ENCODE measurements at places on chromosomes 3 and 15.

DNA sequence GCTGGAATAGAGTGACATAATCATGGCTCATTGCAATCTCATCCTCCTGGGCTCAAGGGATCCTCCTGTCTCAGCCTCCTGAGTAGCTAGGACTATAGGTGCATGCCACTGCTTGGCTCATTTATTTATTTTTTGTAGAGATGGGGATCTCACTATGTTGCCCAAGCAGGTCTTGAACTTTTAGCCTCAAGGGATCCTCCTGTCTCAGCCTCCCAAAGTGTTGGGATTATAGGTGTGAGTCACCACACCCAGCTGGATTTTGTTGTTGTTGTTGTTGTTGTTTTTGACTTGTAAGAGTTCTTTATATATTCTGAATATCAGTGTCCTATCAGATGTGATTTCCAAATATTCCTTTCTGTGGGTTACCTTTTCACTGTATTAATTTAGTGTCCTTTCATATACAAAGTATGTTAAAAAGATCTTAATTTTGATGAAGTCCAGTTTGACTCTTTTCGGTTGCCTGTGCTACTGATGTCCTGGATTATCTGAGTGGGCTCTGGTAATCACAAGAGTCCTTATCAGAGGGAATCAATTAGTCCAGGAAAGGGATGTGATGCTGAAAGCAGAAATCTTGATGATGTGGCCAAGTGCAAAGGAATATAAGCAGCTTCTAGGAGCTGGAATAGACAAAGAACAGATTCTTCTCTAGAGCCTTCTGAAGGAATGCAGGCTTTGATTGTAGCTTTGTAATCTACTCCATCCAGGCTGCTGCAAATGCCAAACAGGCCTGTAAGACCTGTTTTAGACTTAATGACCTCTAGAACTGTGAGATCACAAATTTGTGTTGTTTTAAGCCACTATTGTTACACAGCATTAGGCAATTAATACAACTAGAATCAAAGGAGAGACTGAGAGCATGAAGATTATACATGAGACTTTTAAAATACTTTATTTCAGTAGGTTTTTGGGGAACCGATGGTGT, 30.2 kb downstream of the NCK1 start:
- DNase-seq: no peak

DNA sequence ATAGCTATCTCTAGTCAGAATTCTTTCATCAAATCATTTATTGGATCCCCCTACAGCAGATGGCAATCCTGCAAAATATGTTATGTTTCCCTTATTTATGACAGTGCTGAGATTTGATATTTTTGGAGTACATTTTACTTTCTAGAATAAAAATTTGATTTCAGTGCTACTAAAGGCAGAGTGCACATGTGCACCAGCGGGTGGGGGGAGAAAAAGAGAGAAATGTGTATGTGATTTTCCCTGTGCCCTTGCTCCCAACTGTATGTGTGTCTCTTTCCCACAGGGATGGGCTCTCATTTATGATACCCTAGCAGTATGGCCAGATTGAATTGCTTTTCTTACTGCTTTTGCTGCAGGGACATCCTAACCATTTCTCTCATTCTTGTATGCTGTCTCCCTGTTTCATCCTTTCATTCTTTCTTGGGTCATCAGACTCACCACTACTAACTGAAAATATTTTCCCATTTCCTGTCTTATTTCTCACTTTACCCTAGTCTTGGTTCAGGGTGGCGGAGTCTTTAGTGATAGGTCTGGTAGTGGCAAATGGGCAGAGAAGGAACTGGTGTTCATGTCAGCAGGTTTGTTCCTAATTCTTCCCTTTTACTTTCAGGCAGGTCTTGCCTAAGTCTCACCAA, 140.7 kb downstream of the TCF12 start:
- no peak for DNase-seq

- DNase-seq: no peak
These were observed 132.3 kb downstream of the SUCLG2 start for GRCh38 chr3:67522081-67522480.

DNA sequence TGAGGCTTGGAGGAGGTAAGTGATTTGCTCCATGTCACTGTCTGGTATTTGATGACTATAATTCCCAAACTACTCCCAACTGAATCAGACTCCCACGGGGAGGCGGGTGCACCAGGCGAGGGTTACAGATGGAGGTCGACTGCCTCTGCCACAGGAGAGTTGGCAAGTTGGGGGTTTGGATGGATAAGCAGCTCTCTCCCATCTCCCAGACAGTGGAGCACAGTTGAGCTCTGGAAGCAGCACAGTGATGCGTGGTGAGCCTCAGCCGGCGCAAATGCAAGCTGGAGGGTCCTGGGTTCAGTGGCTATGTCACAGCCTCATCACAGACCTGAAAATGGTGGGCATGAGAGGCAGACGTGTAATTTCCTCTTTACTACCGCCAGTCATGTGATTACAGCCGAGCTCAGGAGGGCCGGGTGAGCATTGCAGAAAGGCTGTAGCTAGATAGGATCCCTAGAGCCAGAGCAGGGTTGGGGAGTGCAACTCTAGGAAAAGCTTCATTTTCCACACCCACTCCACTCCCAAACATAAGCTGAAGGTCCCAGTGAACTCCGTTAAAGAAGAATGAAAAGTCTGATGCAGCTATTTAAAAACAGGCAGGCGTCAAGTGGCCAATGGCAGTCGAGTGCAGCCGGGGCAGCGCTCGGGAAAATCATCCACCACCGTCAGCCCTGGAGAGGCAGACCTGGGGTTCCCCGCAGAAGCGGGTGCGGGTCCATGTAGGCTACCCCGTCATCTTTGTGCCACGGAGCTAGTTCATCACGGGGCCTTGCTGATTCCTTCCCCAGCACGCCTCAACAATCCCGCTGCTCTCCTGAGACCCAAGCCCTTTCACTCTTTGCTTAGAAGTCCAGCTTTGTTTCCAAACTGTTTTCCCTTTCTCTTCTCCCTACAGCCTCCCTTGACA, 33.3 kb upstream of the VPS8 start:
- no peak for DNase-seq

GRCh38 chr3:141178551-141178950, 53.1 kb upstream of the PXYLP1 start:
- DNase-seq: no peak

GRCh38 chr3:30204126-30204525, 402.3 kb upstream of the TGFBR2 start:
- no peak for DNase-seq

DNA sequence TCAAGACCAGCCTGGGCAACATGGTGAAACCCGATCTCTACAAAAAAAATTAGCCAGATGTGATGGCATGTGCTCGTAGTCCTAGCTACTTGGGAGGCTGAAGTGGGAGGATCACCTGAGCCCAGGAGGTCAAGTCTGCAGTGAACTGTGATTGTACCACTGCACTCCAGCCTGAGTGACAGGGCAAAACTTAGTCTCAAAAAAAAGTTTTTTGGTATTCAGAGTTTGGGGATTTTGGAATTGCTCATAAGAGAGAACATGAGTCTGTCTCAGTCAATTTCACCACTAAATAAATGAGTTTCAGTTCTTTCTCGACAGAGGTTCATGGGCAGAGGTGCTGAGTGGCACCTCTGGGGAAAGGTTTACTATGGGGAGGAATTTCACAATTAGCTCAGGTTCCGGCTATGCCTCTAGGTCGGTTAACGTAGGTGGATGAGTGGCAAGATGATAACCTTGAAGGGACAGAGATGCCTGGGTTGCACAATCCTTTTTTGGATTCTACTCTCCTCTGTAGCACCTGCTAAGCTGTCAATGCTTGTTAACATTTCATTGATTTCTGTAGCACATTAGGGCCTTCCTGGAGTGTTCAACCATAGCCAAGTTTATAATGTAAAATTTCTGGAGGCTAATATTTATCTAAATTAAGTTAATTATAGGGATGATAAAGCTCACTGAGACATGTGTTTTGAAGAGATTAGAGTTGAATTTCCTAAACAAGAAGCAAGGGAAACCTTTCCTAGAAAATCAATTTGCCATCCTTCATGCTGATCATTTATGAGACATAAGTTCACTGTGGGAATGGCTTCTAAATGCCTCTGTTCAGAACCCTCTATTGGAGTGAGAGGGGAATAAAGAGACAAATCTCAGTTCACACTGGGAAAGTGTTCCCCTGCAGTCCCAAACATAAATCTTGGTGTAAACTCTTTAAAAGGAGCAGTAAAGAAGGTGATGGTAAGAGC, 37.4 kb upstream of the DCP1A start:
- DNase-seq: no peak

All from memory B cell (primary cell).